ENCODE measurements at places on chromosomes 2 and 18.

- no peak for DNase-seq
Measured at GRCh38 chr2:168913495-168913894, 12.4 kb downstream of the G6PC2 start.

- DNase-seq, result peak; percentile 69
Measured at GRCh38 chr2:65232636-65233035, 5.0 kb downstream of the ACTR2 start.

DNA sequence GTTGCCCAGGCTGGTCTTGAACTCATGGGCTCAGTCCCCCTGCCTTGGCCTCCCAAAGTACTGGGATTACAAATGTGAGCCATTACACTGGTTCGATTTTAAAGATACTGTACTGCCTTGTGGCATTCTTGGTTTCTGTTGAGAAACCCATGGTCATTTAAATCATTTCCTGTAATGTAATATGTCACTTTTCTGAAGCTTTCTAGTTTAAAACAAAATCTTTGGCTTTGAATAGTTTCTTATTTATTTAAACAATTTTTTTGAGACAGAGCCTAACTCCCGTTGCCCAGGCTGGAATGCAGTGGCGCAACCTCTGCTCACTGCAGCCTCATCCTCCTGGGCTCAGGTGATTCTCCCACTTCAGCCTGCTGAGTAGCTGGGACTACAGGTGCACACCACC, 8.9 kb downstream of the ZNF512 start:
- DNase-seq, result no peak

- no peak for DNase-seq
Measured at GRCh38 chr2:127417406-127417805, 821 bp upstream of the PROC start.

DNA sequence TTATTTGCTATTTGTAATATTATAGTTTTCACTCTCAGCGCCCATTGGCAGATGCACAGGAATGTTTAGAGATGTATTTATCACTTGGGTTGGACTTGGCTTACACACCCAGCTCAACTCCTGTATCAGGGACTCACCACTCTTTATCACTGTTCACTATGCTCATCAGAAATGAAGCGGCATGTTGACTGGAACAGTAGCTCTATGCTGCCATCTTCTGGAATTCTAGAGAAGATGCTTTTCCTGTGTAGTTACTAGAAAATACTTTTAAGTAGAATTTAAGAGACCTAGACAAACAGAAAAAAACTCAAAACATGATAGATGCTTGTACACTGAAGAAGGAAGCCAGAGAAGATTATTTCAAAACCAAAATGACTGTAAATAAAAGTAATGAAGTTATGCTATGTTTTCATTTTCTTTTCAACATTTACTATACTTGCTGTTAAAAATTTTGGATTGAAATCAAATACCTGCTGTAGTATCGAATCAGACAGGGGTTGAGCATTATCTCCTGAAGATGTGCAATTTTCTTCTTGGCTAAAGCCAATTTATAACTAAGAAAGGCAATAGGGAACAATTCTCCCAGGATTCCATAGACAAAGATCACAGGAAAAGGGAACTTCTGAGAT, 47.4 kb upstream of the NXPH2 start:
- DNase-seq, result peak; percentile 34

GRCh38 chr2:101295895-101296294, 12.6 kb downstream of the RNF149 start:
- DNase-seq, result no peak

DNA sequence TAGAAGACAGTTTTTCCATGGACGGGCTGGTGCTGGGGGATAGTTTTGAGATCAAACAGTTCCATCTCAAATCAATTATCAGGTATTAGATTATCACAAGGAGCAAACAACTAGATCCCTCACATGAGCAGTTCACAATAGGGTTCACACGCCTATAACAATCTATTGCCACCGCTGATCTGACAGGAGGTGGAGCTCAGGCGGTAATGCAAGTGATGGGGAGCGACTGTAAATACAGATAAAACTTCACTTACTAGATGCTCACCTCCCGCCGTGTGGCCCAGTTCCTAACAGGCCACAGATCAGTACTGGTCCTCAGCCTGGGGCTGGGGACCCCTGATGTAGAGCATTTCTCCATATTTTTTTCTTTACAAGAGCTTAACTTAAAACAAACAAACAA, 203.6 kb downstream of the CDH7 start:
- DNase-seq, result no peak

DNA sequence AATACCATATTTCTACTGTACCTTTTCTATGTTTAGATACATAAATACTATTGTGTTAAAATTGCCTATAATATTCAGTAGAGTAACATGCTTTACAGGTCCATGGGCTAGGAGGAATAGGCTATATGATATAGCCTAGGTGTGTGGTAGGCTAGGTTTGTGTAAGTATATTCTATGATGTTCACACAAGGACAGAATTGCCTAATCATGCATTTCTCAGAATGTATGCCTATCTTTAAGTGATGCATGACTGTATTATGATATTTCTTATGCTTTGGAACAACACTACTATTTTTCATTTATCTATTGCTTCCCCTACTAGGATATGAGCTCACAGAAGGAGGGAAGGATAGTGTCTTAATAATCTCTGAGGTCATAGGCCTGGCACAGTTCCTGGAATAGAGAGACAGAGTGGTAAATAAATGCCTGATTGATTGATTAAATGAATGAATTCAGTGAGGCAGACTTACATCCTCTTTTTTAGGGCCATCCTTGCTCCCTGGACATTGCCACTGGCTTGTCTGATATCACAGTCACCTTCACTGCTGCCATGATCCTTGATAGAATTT, 121.0 kb downstream of the MYO3B start:
- DNase-seq, result no peak

DNA sequence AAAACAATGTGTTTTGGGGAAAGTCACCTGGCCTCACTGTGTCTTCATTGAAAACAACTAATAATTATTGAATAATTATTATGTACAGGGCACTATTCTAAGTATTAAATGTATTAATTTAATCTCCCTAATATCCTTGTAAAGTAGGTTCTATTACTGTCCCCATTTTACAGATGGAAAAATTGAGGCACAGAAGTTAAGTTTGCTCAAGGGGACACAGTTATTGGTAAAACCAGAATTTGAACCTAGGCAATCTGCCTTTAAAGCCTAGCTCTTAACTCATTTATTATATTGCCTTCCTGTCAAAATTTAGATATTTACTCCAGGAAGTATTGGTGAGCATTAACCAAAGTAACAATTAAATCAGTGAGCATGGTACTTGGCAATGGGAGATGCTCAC, 84.6 kb downstream of the PMS1 start:
- DNase-seq, result no peak

- DNase-seq, result no peak
Measured at GRCh38 chr18:66621816-66622576, 18.1 kb upstream of the CDH19 start.

DNA sequence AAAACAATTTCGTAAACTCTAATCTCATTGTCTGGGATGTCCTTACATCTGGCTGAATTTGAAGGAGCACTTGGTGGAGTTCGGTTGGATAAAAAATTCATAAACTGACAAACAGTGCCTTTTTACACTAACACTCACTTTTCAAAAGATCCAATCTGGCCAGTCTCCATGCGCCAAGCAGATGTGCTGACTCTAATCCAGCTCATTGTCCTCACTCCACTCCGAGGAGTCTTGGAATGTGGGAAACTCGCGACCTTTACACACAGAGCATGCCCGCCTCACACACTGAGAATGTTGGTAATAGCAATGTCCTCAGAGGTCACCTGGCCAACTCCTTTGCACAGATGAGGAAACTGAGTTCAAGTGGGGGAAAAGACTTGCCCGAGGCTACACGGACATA, 66.8 kb downstream of the XDH start:
- DNase-seq, result peak; percentile 27

DNA sequence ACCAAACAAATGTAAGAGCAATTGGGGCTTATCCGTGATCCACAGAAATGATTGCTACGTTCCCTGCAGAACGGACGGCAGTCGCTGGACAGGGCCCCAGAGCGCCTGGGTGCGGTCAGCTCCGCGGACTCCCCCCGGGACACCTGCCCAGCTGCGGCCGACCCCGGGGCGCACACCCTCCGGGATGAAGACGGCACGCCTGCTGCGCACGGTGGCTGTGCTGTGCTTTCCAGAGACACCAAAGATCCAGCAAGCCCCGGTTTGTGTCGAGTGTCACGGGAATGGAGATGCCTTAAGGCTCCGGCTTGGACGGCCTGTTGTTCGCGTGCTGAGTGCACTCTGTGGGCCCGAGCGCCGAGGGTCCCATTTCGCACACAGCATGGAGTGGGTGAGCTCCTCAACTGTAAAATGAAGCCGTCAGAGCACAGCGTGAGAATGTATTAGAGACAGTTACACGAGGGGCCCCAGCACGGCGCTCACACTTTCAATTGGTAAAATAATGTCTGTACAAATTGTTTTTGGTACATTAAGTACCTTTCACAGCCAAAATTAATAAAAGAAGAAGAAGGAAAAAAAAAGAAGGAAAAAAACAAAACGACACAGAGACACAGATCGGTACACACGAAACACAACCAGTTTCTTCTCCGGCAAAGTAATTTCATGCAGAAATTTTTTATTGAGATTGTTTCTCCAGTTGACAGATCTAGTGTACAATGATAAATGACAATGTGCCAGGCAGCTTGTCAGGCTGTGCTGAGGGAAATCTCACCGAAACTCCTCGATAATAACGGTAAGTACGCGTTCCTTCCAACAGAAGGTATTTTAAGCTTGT, 615.8 kb upstream of the SALL3 start:
- no peak for DNase-seq

DNA sequence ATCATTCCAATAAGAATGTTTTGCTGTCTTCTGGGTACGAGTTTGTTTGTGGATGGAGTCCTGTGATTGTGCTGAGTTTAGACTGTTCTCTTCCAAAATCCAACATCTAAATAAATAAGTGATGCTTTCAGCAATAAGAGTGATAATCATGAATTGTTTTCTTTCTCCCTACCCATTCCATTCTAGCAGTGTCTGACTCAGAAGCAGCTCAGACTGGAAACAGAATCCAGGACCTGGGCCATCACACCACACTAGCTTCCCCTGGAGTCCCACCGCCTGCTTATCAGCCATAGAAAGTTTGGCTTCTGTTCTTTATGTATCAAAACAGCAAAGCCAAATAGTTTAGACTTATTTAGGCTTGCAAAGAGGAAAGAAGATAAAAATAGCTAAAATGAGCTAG, 76.4 kb upstream of the CNGA3 start:
- no peak for DNase-seq

- peak; percentile 91 for DNase-seq
Measured at GRCh38 chr2:207505728-207506127, 24.0 kb upstream of the CREB1 start.

GRCh38 chr2:233486778-233487552, 79.6 kb downstream of the USP40 start:
- DNase-seq, result peak; percentile 82

DNA sequence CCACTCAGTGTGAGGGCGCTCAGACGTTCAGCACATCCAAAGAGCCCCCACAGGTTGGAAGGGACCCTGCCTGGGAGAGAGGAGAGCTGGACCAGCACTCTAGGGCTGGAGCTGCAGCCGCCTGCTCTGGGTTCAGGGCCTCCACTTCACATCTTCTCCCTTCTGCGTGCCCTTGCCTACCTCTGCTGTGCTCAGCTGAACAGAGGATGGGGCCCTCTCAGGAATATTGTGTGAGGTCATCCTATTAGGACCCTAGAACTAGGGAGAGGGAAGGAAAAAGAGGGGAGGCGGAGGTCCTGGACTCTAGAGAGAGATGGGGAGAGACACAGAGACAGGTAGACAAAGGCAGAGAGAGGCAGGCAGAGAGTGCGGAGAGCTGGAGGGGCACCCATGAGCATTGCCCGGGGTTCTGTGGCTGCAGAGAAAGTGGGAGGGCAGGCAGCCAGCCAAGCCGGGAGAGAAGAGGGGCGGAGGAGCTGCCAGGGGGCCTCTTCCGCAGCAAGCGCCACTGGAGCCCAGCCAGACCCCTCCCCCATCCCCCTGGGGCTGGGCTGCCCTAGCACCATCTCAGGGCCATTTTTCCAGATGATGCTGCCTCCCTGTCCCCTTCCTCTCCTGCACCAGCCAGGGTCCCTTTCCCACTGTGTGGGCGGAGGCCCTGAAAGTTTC, 8.3 kb upstream of the TNS1 start:
- DNase-seq, result no peak

- DNase-seq, result no peak
Measured at GRCh38 chr2:140085674-140086073, 1305.5 kb upstream of the NXPH2 start.

DNA sequence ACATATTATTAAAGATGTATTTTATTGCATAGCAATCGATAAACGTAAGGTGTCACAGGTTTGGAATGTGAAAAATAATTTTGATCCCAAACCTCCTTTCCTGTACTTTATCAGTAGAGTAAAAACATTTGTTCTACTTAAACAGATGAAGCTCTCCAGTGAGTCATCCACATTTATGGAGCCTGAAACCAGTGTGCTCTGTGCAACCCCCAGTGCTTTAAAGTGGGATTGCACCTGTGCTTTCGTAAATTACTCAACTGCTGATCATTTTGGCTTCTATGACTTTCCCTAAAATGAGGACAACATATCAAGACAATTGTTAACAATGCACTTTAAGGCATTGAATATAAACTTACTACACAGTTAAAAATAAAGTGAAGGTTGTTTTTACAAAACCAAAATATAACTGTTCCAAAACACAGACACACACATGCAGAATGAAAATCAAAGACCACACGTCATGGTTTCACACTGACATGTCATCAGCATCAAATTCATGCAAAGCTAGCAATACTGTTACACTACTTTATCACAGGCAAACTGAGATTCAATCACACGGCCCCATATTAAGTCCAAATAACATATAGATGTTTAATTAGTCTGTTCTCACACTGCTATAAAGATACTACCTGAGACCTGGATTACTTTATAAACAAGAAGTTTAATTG, 9.7 kb downstream of the TMEM18 start:
- peak; percentile 29 for DNase-seq

GRCh38 chr18:78228974-78229373, 750.6 kb upstream of the SALL3 start:
- DNase-seq, result no peak

DNA sequence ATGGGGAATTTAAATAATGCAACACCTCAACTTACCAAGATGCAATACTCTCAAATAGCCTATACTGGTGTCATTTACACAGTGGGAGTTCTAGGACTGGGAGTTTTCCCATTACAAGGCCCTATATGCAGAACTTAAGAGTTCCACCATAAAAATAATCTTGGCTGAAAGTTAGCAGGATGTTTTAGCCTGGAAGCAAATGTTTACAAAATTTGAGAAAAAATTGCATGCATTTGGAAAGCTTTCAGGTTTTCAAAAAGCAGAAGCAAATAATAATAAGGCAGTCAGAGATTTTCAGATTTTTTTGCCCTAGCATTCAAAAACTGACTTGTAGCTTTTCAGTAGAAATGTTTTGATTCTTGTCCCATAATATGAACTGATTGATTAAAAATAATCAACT, 397.3 kb downstream of the ARHGAP15 start:
- DNase-seq, result no peak

- DNase-seq, result no peak
Measured at GRCh38 chr18:23493654-23494053, 9.7 kb upstream of the RMC1 start.

- no peak for DNase-seq
Measured at GRCh38 chr18:22101731-22102130, 67.7 kb upstream of the GATA6 start.
